Progenitor cell of endocrine pancreas (in vitro differentiated cells): ENCODE measurements at places on chromosomes 7 and 10.

- no peaks in the 10 kb centered on the region for H3K27me3 ChIP-seq
- DNase-seq = no peak
- H3K4me1 ChIP-seq = peaks cover 7% of the 10 kb centered on the region
- H3K27ac ChIP-seq = no peak overlapping the region
- peaks cover 7% of the 10 kb centered on the region for H3K36me3 ChIP-seq
These were observed 90.8 kb downstream of the NRF1 start for GRCh38 chr7:129702316-129702715.

DNA sequence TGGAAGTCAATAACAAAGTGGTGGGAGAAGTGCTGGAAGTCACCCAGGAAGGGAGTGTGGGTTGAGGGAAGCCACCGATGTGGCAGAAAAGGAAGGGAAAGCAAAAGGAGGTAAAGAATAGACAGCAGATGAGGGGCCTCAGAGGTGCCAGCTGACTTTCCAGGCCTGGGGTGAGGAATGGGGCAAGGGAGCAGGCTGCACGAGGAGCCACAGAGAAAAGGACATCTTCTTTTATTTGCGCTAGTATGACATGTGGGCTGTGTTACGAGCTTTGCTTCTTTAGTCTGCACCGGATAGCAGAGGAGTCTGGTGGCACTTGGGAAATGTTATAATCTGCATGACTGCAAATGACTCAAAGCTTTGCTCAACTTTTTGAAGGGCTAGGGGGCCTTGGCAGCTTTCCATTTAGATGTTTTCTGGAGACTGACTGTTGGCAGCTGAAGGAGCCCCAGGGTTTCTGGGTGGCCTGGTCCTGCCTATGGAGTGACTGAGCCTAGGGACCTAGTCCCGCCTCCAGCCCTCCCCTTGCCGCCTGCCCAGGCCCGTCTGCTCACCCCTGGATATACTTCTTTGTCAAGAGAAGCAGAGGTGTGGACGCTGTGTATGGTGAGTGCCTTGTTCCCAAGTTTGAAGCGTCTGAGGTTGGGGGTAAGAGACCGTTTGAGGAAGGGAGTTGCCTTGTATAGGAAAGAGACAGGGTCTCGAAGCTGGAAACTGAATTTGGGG is 5.1 kb downstream of the PRXL2A start:
- peak overlapping the region; percentile 36 for H3K27ac ChIP-seq
- no peaks in the 10 kb centered on the region for H3K27me3 ChIP-seq
- peaks cover 5% of the 10 kb centered on the region for H3K36me3 ChIP-seq
- H3K4me3 ChIP-seq = peak overlapping the region; percentile 29
- no peak for DNase-seq

- no peaks in the 10 kb centered on the region for H3K4me1 ChIP-seq
- H3K27me3 ChIP-seq = no peaks in the 10 kb centered on the region
These were observed 47.8 kb downstream of the SHH start for GRCh38 chr7:155764438-155764793.

GRCh38 chr10:60490013-60490412 is 100.3 kb upstream of the ANK3 start:
- no peak for DNase-seq
- H3K4me1 ChIP-seq = peaks cover 2% of the 10 kb centered on the region
- no peak overlapping the region for H3K27ac ChIP-seq
- no peak overlapping the region for H3K4me3 ChIP-seq
- peaks cover 7% of the 10 kb centered on the region for H3K27me3 ChIP-seq

DNA sequence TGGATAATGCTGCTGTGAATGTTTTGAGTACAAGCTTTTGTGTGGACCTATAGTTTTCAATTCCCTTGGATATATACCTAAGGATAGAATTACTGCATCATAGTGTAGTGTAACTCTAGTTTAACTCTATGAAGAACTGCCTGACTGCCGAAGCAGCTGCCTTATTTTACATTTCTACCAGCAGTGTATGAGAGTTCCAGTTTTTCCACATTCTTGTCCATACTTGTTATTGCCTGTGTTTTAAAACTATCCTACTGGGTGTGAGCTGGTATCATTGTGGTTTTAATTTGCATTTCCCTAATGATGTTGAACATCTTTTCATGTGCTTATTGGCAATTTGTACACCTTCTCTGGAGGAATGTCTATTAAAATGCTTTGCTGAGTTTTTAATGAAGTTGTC is 15.7 kb downstream of the SEPTIN7 start:
- peaks cover 12% of the 10 kb centered on the region for H3K4me1 ChIP-seq
- no peak for DNase-seq

DNA sequence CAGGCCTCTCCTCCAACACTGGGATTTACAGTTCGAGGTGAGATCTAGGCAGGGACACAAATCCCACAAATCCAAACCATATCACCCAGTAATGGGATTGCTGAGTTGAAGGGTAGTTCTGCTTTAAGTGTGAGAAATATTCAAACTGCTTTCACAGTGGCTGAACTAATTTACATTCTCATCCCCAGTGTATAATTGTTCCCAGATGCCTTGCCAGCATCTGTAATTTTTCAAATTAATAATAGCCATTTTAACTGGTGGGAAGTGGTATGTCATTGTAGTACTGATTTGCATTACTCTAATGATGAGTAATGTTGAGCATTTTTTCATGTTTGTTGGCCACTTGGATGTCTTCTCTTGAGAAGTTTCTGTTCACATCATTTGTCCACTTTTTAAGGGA is 592.8 kb upstream of the GRM3 start:
- no peak overlapping the region for H3K4me3 ChIP-seq
- H3K27ac ChIP-seq = no peak overlapping the region
- H3K4me1 ChIP-seq = no peaks in the 10 kb centered on the region
- no peaks in the 10 kb centered on the region for H3K27me3 ChIP-seq

- no peaks in the 10 kb centered on the region for H3K36me3 ChIP-seq
- no peak overlapping the region for H3K4me3 ChIP-seq
- H3K27me3 ChIP-seq = no peaks in the 10 kb centered on the region
- H3K4me1 ChIP-seq = peaks cover 5% of the 10 kb centered on the region
- H3K27ac ChIP-seq = no peak overlapping the region
These were observed 63.3 kb upstream of the PAPSS2 start for GRCh38 chr10:87596351-87596750.
